ENCODE measurements at places on chromosomes 6 and 20.

DNA sequence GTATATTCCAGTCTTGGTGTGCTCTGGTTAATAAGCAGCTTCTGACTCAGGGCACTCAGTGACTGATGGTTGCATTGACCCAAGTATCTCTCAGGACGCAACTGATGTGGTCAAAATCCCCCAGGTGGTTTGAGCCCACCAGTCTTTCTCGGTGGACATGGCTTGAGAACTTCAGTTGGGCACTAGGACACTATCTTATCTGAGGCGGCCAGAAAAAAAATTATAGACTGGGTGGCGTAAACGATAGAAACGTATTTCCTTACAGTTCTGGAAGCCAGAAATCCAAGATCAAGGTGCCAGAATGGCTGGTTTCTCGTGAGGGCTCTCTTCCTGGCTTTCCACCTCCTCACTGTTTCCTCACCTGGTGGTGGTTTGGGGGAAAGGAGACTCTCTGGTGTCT is 52.2 kb downstream of the PPP1R16B start:
- DNase-seq, result no peak

GRCh38 chr6:55290736-55291135 is 36.5 kb upstream of the GFRAL start:
- no peak for DNase-seq

- DNase-seq, result no peak
Measured at GRCh38 chr20:21104466-21104761, 1.7 kb downstream of the LINC00237 start.

GRCh38 chr6:45613656-45614055 is 235.9 kb upstream of the SUPT3H start:
- DNase-seq, result peak; percentile 65

DNA sequence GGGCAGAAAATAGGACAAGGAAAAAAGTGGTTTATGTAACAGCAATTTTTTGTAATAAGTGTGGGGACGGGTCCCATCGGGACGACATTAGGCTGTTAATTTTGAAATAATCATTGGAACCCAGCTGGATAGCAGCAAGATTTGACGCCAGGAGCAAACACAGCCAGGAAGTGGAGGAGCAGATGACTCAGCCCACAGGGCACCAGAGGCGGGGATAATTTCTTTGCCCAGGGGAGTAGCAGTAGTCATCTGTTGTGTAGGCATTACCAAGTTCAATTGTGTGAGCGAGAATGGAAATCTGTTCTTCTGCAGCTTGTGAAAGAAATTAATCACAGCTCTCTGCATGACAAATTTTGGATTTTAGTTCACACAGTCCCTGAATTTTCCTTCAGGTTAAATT is 22.6 kb upstream of the RIN2 start:
- peak; percentile 94 for DNase-seq

DNA sequence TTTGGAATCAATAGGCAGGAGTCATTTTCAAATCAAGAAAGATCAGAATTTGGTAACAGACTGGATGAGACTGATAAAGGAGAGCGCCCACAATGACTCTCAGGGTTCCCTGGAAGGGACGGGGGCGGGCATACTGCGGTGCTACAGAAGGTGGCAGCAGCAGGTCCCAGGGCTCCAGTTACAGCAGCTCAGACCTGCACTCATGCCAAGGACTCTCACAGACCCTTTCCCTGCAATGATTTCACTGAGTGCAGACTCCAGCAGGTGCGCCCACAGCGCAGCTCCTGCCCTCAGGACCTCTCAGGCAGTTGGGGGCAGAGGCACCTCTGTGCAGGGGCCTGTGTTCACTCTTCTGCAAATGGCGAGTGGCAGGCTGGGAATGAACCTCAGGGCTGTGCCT is 359.8 kb downstream of the ZFAND3 start:
- no peak for DNase-seq

GRCh38 chr20:48034751-48035150 is 249.5 kb upstream of the SULF2 start:
- DNase-seq, result no peak

- DNase-seq, result no peak
Measured at GRCh38 chr6:106802139-106802538, 172.4 kb downstream of the CD24 start.

- DNase-seq, result no peak
Measured at GRCh38 chr6:18510644-18511033, 123.5 kb downstream of the RNF144B start.

- DNase-seq, result no peak
Measured at GRCh38 chr6:14797875-14798593, 447.8 kb upstream of the JARID2 start.

DNA sequence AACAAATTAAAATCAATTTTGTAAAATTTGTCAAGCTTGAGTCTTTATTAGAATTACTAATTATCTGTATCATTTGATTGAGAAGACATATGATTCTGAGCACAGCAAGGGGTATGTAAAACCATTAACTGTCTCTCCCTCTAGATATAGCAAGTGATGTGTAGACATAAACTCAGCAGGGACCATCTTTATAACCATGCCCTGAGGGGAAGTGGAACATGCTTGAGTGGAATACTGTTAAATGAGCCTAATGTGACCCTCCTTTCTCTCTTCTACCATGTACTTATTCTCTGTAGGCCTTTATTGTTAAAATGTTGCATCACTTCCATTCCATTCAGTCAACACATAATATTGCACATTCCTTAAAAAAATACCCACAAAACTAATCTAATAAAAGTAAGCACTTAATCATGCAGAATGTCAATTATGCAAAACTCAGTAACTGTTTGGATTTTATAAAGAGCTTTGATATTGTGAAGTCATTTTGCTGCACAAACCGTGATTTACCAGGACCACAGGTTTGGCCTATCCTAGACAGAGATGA is 896.6 kb upstream of the MANEA start:
- DNase-seq, result no peak

GRCh38 chr6:16985513-16986284 is 116.2 kb upstream of the STMND1 start:
- peak; percentile 82 for DNase-seq

DNA sequence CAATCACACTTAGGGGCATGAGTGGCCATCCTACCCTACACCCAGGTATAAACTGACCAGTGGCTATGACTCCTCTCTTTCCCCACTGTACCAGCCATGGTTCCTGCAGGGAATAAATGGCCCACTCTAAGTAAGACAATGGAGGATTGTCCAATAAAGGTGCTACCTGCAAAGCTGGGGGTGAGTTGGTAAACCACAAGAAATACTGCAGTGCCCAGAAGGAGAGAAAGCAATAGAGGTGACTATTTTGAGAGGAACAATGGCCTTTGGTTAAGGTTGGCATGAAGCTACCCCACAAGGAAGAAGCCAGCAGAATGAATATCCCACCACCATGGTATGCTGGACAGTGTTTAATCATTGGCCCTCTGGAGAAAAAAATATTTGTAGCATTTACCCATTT is 233.3 kb upstream of the ECI2 start:
- no peak for DNase-seq

DNA sequence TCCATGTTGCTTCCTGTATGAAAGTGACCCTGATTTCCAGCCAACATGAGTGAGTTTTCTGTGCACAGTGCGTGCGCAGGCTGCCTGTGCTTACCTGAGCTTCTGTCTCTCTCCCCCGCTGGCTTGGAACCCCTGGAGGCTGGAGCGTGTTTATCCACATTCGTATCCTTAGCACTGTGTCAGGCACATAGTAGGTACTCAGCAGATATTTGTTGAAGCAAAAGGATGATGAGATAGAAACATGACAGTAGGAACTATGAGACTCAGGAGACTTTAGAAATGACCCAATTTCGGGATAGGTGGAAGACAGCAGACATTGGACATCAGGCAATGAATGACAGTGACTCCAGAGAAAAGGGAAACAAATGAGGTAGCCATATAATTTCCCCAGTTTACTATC is 15.2 kb downstream of the TUBB2B start:
- no peak for DNase-seq

DNA sequence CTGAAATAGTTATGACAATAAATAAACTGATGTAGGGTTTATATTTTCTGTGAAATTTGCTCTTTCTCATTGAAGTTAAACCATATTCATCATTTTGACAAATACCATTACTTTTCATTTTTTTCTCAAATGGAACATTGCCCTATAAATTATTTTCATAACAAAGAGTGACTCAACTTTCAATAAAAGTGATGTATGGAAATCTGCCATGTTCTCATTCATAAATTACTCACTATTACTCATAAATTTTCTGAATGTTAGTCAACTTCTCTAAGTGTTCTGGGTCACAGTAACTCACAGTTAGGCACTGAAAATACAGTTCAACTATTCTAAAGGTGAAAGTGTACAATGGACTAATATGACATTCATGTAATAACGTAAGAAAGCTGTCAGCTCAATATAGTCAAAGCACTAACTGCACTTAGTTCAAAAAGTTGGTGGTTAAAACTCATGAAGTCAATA is 19.0 kb upstream of the STX11 start:
- no peak for DNase-seq

GRCh38 chr20:1331801-1332453 is 3.0 kb upstream of the SDCBP2 start:
- no peak for DNase-seq

DNA sequence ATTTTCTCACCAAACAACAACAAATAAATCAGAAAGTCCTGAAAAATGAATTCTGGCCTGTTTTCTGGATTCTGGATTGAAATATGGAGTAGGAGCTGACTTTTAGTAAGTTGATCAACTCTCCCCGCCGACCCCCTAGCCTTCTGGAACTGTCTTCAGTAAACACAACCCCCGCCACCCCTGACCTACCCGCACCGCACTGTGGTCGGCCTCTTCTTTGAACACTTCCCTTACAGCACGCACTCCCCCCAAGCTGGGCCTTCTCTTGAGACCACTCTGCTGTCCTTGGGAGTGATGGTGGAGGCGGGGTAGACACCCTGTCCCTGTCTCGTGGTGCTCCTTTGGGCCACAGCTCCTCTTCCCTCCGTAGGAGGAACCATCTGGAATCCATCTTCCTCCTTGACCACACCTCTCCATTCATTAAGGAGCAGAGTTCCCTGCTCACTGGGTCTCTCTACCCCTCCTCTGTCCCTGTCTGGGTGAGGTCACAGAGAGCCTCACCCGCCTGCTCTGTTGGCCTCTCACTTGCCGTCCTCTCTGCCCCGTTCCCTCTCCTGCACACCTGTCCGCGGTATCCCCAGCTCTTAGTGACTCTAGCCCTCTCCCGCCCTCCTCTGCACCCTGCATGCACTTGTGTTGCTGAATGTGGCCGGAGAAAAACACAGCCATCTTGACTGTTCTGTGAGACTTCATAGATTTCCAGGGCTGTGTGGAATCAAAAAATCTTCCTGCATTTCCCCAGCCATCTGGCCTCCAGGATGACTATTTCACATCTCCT is 19.1 kb downstream of the SYNJ2 start:
- no peak for DNase-seq

DNA sequence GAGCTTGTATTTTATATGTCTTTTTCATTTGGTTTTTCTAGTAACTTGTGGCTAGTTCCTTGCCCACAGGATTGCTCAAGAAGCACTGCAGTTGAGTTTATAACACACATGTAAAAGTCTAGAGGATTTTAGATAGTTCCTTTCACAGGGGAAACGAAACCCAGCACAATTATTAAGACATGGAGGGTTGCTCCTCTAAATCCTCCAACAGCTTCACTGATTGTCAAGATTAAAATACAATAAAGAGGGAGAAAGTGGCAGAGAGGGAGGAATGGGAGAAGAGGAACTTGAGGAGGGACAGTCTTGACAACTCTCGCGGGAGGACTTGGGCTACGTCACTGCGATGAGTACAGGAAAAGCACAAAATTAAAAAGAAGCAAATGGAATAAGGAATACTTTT is 9.7 kb upstream of the TBC1D7 start:
- DNase-seq, result no peak

DNA sequence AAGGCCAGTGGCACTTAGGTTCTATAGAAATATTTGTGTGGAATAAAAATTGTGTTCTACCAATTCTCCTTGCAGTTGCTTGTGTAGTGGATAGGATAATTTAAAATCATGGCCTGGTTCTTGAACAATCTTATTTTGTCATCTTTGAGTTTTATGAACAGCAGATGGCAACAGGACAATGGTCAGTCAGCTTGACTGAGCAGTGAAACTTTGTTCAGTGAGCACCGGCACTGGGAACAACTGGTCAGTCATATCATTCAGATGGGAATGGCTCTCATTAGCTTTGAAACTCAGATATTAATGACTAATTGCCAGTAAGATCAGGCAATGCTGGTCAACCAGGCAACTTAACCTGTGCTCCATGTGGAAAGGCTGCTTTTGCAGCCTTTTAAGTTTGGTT is 129.2 kb downstream of the BCKDHB start:
- no peak for DNase-seq

- no peak for DNase-seq
Measured at GRCh38 chr6:13331516-13332348, 3.4 kb upstream of the TBC1D7 start.

- no peak for DNase-seq
Measured at GRCh38 chr6:15739867-15740266, 77.0 kb upstream of the DTNBP1 start.

- DNase-seq, result peak; percentile 70
Measured at GRCh38 chr6:35146453-35146852, 5.3 kb upstream of the TCP11 start.

DNA sequence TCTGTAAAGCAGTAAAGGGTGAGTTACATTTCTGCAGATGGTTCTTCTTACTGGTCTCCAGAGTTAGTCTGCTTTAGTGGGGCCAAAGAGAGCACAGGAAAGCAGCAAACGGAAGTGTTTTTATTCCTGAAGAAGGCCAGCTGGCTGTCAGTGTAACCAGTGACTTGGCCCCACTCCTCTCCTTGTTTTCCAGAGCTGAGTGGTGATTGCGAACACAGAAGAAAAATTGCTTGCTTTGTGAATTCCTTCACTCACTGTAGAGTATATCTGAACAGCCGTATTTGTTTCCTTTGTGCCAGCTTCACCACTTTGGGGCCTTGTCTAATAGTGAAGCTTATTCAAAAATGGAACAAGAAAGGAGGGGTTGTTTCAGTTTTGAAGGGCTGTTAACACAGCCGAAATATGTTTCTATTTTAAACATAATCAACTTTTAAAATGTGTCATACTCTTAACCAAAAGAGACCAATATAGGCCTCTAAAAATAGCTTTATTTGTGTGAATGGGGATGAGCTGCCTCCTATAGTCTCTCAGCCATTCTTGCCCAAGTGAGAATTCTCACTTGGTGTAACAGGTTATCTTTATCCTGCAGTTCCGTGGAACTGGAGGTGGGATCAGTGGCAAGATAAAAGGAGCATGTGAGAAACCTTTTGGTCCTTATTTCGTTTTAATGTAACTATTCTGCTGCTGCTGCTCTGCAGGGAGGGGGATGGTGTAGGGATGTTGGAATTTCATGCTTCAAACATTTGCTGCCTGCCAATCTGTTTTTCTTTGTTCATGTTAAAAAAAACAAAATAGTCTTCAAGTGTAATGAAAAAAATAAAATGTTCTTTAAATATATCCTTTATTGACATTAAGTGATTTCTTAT is 37.8 kb downstream of the ZC2HC1B start:
- DNase-seq, result no peak

- DNase-seq, result peak; percentile 88
Measured at GRCh38 chr6:73798592-73798991, 102.6 kb downstream of the CD109 start.

- DNase-seq, result peak; percentile 40
Measured at GRCh38 chr20:19934792-19935491, 82.2 kb upstream of the NAA20 start.

DNA sequence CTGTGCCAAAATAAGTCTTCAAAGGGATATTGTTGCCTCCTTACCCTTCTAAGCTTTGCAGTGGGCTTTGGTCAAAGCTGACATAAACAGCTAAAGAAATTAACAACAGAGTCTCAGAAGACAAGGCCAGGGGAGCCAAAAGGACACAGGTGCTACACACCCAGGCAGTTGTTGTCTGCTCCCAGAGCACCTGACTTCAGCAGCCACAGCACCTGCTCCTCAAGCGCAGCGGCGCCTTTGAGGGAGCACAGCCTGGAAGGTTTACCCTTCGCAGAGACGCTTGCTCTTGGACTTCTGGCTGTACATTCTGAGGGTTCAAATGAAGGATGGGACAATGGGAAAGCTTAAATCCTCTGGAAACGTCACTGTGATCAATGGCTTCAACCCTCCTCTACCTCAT is 16.6 kb downstream of the B4GALT5 start:
- no peak for DNase-seq
